ENCODE measurements at places on chromosomes 2 and 18.

DNA sequence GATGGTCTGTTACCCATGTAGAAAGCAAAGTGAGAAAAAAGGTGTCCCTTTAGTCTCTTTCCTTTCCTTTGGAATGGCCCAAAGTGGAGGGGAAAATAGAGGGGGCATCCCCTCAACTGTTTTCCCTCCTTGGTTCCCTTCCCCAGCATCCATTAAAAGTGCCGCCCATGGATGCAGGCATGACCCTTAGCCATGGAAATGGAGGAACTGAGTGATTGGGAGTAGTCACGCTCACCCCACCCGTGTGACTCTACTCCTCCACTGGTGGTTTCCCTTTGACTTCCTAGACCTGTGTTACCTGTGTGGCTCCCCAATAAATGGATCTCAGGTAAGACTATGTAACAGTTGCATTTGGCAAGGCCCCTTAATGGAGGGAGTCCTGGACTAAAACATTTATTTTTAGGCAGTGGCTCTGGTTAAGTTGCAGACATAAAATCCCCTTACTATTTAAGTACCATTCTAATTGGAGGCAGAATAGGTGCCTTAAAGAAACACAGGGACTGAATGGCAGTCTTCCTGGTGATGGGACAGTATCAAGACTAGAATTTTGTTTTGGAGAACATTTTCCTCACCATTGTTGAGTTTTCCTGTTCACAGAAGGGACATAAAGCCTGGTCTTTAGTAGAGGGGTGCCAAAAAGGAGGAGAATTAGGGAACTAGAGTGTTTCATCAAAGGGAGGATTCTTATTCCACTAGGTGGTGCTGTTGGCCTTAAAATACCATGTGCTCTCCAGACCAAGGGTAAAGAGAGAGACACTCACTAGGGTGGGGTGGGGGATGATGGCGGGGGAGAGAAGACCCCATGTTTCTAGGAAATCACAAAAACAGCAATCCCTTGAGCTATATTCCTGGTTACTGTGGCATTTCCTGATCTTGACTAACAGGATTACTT is 25.7 kb upstream of the PLA2R1 start:
- no peak for DNase-seq

GRCh38 chr2:187434342-187434785 is 13.7 kb downstream of the CALCRL start:
- DNase-seq = no peak

DNA sequence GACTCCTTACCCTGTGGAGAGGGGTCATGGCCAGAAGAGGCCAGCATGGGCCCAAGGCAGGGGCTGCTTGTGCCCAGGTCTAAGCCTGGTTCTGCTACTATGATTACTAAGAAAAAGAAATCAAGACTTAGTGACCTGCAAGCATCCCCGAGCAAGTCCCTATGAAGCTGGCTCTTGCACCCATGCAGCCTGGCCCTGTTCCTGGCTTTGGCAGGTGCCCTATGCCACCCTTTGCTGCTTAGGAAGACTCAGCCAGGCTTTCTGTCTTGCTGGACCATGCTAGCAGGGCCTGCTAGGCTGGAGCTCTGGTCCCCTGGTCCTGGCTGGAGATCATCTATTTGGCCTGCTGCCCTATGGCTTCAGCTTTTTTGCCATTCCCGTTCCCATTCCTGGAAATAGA is 309.4 kb upstream of the EPAS1 start:
- no peak for DNase-seq

DNA sequence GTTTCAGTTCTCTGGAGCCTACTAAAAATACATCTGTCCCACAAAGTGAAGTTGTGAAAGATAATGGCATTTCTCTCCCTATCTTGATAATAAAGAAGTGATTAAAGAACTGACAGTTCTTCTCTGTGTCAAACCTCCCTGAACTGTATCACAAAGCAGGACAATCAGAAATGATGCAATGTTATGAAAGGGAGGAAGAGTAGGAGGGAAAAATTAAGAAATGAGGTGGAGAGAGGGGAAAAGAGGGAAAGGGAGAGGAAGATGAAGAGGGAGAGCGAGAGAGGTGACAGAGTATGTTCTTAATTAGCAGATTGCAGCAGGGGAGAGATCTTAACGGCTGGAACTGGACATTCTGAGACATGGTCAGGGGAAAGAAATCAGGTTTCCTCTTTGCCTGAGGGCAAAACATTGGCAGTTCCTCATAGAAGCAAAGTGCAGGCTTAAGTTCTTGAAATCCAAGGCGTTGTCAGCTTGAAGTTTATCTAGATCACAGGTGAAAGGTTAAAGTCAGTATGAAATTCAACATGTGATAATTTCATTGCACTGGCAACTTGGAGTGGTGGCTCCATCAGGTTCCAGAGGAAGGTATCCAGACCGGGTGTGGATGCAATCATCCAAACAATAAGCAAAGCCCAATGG is 54.6 kb downstream of the RDH14 start:
- DNase-seq = no peak

DNA sequence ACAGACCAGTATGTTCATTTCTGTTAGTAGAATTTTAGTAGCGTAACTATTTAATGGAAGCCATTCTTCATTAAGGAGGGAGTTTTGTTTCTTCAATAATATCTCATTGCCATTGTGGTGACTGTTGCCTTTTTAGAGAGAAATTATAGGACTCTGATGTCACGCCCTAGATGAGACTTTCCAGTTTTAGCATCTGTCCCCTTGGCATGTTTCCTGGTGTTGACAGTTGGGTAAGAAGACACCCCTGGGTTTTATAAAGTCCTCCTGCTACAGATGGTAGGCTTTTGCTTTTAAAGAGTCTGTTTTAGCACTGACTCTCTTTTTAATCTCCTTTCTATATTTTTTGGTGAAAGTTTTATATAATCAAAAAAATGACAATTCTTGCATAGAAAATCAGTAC is 41.9 kb downstream of the KCNJ3 start:
- no peak for DNase-seq

DNA sequence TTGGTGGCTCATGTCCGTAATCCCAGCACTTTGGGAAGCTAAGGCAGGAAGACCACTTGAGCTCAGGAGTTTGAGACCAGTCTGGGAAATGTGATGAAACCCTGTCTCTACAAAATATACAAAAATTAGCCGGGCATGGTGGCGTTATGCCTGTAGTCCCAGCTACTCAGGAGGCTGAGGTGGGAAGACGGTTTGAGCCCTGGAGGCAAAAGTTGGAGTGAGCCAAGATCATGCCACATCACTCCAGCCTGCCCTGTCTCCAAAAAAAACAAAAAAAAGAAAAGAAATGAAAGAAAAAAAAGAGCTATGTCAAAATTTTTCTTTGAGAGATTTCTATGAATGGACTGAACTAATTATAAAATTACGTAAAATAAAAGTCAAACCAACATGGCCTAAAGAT is 34.7 kb downstream of the ROCK2 start:
- DNase-seq = no peak

DNA sequence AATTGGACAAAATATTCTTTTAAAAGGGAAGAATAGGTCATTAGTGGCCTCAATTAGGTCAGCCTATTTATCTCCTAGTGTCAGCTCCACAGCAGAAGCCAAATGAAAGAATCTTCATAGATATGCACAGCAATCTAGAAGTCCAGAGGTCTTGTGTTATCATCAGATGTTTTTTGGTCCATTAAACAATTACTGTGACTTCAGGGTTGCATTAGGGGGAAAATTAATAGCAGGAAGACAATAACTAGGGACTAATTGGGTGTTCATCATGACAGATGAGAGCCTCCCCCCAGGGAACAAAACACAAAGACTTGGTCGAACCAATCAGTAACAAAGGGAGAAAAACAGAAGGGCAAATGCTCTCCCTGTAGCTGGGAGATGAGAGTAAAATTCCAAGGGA is 264.7 kb downstream of the PTH2R start:
- no peak for DNase-seq
